ENCODE measurements at places on chromosomes 6 and 20. TPM values are rescaled to one million over a fixed set of nuclear protein-coding genes. Genes with fewer than 3 reads are reported as not detected.

DNA sequence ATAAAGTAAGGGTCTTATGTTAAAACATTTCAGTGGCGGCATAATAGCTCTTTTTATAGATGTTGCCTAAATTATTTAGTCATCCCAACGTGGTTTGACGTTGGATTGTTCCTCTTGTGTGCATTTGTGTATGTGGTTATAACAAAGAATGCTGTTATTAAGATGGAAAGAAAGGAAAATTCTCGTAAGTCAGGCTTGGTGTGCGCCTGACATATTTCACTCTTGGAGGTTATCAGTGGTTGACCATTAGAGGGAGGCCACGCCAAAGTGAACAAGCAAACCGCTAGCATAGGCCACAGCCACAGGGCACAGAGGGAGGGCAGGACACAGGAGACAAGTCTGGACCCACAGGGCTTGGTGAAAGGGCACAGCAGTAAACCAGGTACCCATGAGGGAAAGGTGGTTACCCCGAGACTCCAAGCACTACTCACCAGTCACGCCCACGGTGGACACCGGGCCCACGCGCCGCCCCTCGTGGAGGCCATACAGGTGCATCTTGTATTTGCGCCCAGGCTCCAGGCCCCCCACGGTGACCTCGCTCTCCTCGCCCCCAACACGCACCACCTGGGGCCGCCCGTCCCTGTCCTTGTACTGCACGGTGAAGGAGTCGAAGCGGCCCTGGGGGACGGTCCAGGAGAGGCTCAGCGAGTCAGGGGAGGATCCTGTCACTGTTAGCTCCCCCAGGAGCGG lies 22.9 kb downstream of the CYP21A2 start:
- no peaks in the 10 kb centered on the region for H3K4me1 ChIP-seq
- H3K27me3 ChIP-seq, result no peaks in the 10 kb centered on the region
- H3K4me3 ChIP-seq, result no peak overlapping the region
- H3K36me3 ChIP-seq, result no peaks in the 10 kb centered on the region
- H3K27ac ChIP-seq, result no peak overlapping the region

DNA sequence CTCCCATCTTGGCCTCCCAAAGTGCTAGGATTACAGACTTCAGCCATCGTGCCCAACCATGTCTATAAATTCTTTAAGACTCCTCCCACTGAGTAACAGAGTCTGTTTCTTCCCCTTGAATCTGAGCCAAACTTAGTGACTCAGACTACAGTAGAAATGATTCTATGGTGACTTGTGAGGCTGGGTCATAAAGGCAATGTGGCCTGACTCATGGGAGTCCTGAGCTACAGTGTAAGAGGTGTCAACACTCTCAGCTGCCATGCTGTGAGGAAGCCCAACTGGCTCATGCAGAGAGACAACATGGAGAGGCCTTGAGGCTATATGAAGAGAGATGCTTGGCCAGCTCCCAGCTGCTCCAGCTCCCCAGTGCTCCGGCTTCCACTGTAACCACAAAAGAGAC lies 5.2 kb upstream of the NRSN2 start:
- no peak overlapping the region for H3K4me3 ChIP-seq
- no peaks in the 10 kb centered on the region for H3K4me1 ChIP-seq
- no peak overlapping the region for H3K27ac ChIP-seq
- DNase-seq, result no peak
- H3K36me3 ChIP-seq, result no peaks in the 10 kb centered on the region
- H3K27me3 ChIP-seq, result no peaks in the 10 kb centered on the region

The SYS1 gene
- total RNA-seq, result 15.0 TPM

DNA sequence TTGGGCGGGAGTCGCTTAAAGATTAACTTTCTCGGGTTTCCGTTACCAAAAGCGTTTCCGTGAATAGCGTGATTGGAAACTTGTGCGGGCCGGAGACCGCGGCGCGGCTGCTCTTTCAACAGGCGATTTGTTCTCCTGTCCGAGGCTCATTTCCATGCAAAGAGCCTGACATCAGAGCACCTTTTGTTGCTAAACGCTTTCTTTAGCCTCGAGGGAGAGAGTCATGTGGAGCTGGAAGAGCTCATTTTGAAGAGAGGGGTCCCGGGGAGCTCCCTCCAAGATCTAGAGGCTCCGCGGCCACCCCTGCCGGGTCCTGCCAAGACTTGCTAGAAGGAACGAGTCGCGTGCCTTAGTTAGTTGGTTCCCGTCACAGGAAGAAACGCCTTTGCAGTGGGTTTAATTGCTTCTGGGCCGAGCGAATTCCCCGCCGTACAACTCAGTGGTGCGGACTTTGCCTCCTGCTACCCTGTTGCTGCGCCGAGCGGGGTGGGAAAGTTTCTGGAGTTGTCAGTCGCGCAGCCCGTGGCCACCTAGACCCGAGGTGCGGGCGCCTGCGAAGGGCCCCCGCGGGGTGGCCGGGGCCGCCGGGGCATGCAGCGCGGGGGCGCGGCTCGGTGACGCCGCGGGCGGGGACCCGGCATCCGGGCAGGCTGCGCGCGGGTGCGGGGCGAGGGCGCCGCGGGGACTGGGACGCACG lies at the start of gene SASH1:
Gene SASH1, plus strand, starts transcription at position 489 of the 697 bp plus-strand sequence. CDS start 230 bp downstream, outside the sequence.
- H3K27me3 ChIP-seq, result no peaks in the 10 kb centered on the region
- peaks cover 11% of the 10 kb centered on the region for H3K4me1 ChIP-seq
- H3K27ac ChIP-seq, result peak within 1 kb of the TSS; percentile 87
- H3K36me3 ChIP-seq, result no peaks in the 10 kb centered on the region
- peak within 1 kb of the TSS; percentile 61 for H3K4me3 ChIP-seq
- peak; percentile 57 for DNase-seq

- no peak overlapping the region for H3K27ac ChIP-seq
- H3K4me1 ChIP-seq, result no peaks in the 10 kb centered on the region
- H3K36me3 ChIP-seq, result no peaks in the 10 kb centered on the region
- no peaks in the 10 kb centered on the region for H3K27me3 ChIP-seq
Measured at GRCh38 chr6:30044630-30045029, 16.4 kb upstream of the POLR1H start.

The PRSS16 gene
- total RNA-seq, result not detected

- no peak overlapping the region for H3K27ac ChIP-seq
- no peaks in the 10 kb centered on the region for H3K4me1 ChIP-seq
- no peaks in the 10 kb centered on the region for H3K36me3 ChIP-seq
Measured at GRCh38 chr6:46276576-46277142, 105.9 kb upstream of the ENPP5 start.

The RIMS1 gene
- total RNA-seq, result 0.09 TPM

DNA sequence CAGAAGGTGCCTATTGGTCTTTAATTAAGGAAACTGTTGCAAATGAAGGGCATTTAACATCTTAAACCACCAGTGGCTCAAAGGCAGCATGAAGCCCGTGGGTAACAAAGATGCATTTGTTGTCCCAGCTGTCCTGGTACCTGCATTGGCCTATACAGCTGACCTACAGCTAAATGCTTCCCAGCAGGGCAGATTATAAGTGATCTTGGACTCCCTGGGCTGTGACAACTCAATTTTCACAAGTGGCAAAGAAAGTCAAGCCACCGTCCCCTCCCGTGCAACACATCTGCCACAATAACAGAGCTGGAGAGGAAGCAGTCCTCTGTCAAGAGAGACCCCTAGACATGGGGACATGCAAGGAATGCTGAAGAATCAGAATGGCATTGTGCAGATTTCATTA lies 31.5 kb upstream of the EDN3 start:
- no peaks in the 10 kb centered on the region for H3K4me1 ChIP-seq
- no peak for DNase-seq
- peaks cover 6% of the 10 kb centered on the region for H3K27me3 ChIP-seq
- H3K4me3 ChIP-seq, result no peak overlapping the region

The FOXF2 gene
- not detected for total RNA-seq

DNA sequence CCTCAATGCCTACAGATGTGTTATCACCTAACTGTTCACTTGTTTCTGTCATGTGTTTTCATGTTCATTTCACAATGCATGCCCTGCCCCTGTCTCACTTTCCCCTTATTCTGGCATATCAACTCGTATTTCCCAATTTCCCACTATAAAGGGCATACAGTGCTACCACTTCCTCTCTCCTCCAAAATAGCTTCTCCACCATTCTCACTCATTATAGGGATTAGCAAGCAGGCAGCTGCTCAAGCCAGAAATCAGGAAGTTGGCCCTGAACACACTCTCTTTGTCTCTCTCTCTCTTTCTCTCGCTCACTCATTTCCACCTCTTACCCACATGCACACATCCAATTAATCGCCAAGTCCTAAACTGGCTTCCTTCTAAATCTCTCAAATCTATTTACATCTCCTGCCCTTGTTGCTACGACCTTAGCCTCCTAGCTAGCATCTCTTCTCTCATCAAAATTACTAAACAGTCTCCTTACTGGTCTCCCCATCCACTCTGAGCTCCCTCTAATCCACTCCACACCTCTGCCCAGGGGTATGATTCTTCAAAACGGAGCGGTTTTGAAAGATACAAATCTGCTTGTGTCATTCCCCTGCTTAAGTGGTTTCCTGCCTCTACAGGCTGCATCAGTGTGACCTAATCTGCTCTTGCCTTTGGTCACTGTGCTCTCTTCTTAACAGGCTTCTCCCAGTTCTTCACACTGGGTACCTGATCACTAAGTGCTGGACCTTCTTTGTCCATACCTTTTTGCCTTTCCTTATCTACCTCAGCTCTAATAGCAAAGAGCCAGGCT lies 196.2 kb downstream of the BTBD9 start:
- DNase-seq, result no peak
- H3K4me1 ChIP-seq, result no peaks in the 10 kb centered on the region
- no peak overlapping the region for H3K27ac ChIP-seq

- H3K27me3 ChIP-seq, result no peaks in the 10 kb centered on the region
- H3K4me3 ChIP-seq, result no peak overlapping the region
- H3K4me1 ChIP-seq, result no peaks in the 10 kb centered on the region
- no peak for DNase-seq
- H3K36me3 ChIP-seq, result no peaks in the 10 kb centered on the region
Measured at GRCh38 chr6:113102761-113103160, 754.4 kb upstream of the MARCKS start.

GRCh38 chr6:48099713-48100587 lies 11.0 kb downstream of the PTCHD4 start:
- DNase-seq, result no peak
- no peak overlapping the region for H3K27ac ChIP-seq
- H3K36me3 ChIP-seq, result no peaks in the 10 kb centered on the region
- H3K4me3 ChIP-seq, result no peak overlapping the region
- H3K27me3 ChIP-seq, result no peaks in the 10 kb centered on the region

GRCh38 chr6:8837343-8837742 lies 402.0 kb upstream of the SLC35B3 start:
- no peak overlapping the region for H3K27ac ChIP-seq
- H3K27me3 ChIP-seq, result no peaks in the 10 kb centered on the region

- no peaks in the 10 kb centered on the region for H3K4me1 ChIP-seq
- H3K27ac ChIP-seq, result no peak overlapping the region
- H3K4me3 ChIP-seq, result no peak overlapping the region
- H3K27me3 ChIP-seq, result no peaks in the 10 kb centered on the region
Measured at GRCh38 chr20:59518881-59519706, 85.2 kb upstream of the PHACTR3 start.

DNA sequence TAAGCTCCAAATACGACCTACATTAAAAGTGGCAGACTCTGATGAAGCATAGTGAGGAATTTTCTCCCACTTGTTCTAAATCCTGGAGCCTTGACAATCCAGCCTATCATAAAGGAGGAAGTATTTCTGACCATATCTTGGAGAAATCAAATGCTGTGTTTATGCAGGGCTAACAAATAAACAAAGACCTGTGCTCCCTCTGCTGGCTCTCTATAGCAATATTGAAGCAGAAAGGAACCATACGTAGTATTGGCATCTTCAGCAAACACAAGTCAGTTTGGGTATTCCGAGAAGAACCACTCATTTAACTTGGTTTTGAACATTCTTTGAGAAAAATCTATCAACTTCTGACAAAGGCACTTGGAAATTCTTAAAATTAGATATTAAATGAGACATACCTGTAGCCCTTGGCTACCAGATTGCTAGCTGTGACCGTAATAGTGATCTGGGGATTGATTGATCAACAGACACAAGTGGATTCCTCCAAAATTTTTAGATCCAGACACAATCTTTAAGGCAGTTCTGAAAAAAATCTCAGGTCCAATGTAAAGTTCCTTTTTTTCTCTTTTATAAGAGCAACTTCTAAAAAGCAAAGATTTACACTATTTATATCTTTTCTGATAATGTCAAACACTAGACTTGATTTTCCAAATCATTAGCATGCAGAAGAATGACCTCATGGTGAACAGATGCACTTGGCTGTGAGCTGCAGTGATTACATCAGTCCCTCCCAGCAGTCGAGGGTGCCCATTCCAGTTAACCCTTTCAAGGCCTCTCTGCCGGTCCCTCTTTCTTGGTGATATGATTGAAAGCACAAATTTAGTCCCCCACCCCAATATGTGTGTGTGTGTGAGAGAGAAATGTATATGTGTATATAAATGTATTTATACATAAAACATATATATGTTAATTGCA lies 40.2 kb downstream of the INSM1 start:
- no peak overlapping the region for H3K27ac ChIP-seq
- no peaks in the 10 kb centered on the region for H3K4me1 ChIP-seq
- H3K27me3 ChIP-seq, result no peaks in the 10 kb centered on the region
- no peak overlapping the region for H3K4me3 ChIP-seq
- no peak for DNase-seq

- H3K27me3 ChIP-seq, result no peaks in the 10 kb centered on the region
- no peak overlapping the region for H3K27ac ChIP-seq
- H3K36me3 ChIP-seq, result no peaks in the 10 kb centered on the region
- H3K4me3 ChIP-seq, result no peak overlapping the region
- DNase-seq, result no peak
Measured at GRCh38 chr20:9301129-9302090, 213.0 kb upstream of the LAMP5 start.

GRCh38 chr20:10662661-10663458 lies 10.9 kb downstream of the JAG1 start:
- H3K4me1 ChIP-seq, result no peaks in the 10 kb centered on the region
- DNase-seq, result no peak
- H3K27me3 ChIP-seq, result no peaks in the 10 kb centered on the region
- no peaks in the 10 kb centered on the region for H3K36me3 ChIP-seq
- no peak overlapping the region for H3K27ac ChIP-seq

The TREM1 gene
- 1.3 TPM for total RNA-seq

The DZANK1 gene
- total RNA-seq, result 0.28 TPM

The CEP85L gene
- 2.9 TPM for total RNA-seq

GRCh38 chr6:135451617-135452190 lies 45.8 kb downstream of the AHI1 start:
- H3K27me3 ChIP-seq, result no peaks in the 10 kb centered on the region
- no peak for DNase-seq
- no peak overlapping the region for H3K4me3 ChIP-seq
- no peak overlapping the region for H3K27ac ChIP-seq
- H3K4me1 ChIP-seq, result no peaks in the 10 kb centered on the region
- no peaks in the 10 kb centered on the region for H3K36me3 ChIP-seq

DNA sequence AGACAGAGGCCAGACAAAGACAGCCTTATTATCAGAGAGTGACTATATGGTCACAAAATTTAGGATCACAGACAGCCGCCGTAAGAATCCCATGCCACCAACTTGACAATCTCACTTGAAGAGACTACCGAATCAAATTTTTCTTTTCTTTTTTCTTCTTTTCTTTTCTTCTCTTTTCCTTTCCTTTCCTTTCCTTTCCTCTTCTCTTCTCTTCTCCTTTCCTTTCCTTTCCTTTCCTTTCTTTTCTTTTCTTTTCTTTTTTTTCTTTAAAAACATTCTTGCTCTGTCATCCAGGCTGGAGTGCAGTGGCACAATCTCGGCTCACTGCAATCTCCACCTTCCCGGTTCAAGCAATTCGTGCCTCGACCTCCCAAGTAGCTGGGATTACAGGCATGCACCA lies 1.2 kb upstream of the EPPIN start:
- peaks cover 4% of the 10 kb centered on the region for H3K27me3 ChIP-seq
- no peaks in the 10 kb centered on the region for H3K4me1 ChIP-seq
- DNase-seq, result no peak
- H3K36me3 ChIP-seq, result no peaks in the 10 kb centered on the region
- no peak overlapping the region for H3K4me3 ChIP-seq

GRCh38 chr6:115545672-115545986 lies 515.1 kb downstream of the FRK start:
- H3K27ac ChIP-seq, result no peak overlapping the region
- H3K4me3 ChIP-seq, result no peak overlapping the region
- H3K36me3 ChIP-seq, result no peaks in the 10 kb centered on the region
- H3K4me1 ChIP-seq, result no peaks in the 10 kb centered on the region
- H3K27me3 ChIP-seq, result no peaks in the 10 kb centered on the region
